ENCODE measurements at places on chromosomes 12 and 14. TPM values are rescaled to one million over a fixed set of nuclear protein-coding genes. Genes with fewer than 3 reads are reported as not detected.

Gene TARBP2
- total RNA-seq = 46.4 TPM

Gene CLEC9A
- not detected for total RNA-seq

GRCh38 chr14:100188392-100189030 is 29.1 kb upstream of the DEGS2 start:
- no peak for DNase-seq

GRCh38 chr12:43742106-43742505 is 16.5 kb downstream of the PUS7L start:
- no peak for DNase-seq

DNA sequence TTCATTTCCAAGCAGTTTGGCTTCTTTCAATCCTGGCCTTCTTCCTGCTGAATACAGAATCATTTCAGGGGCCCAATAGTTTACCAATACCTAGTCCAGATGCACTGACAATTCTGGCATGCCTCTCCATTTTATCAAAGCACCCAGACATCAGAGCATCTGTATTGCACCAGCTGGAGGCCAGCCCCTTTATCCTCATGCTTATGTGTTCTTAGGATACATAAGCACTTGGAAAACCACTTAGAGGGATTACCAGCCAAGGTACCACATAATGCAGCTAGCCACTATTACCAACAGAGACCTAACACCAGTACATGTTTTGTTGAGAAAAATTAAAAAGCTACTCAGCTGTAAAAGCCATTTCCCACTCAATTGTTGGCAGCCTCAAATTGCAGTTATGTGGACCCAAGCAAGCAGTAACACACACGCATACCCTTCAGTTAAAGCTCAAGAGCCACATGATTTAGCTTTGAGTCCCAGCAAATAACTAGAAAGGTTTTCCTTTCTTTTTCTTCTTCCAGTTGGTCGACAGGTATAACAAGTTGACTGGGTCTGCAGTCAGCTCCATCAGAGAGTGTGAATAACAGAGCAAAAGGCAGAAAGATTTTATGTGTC is 263.8 kb downstream of the DIO2 start:
- DNase-seq = no peak

- no peak for DNase-seq
These were observed 13.2 kb upstream of the LIMA1 start for GRCh38 chr12:50296554-50296953.

- DNase-seq = no peak
These were observed 219.8 kb downstream of the SLC2A13 start for GRCh38 chr12:39886106-39886505.

Data from type B pancreatic cell (in vitro differentiated cells).